ENCODE measurements at places on chromosomes 12 and 14. TPM values are rescaled to one million over a fixed set of nuclear protein-coding genes. Genes with fewer than 3 reads are reported as not detected.
A peak's percentile ranks its signal among the peaks of the same experiment; 100 is the strongest.

Gene CD69
- 3.3 TPM for total RNA-seq

Gene NTF3
- total RNA-seq: 3.5 TPM

DNA sequence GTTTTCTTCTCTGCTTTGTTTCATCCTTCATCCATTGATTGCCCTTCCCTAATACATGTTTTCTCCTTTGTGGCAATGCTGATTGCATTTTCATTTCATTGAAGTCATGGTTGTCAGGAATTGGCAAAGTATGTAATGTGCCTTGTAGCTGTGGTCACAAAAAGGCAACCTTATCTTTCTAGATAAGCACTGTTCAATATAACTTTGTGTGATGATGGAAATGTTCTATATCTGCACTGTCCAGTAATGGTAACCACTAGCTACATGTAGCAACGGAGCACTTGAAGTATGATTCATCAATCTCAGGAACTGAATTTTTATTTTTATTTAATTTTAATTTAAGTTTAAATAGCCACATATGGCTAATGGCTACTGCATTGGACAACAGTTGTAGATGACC is 79.8 kb downstream of the PCNX1 start:
- H3K27ac ChIP-seq: no peak overlapping the region
- no peaks in the 10 kb centered on the region for H3K36me3 ChIP-seq
- no peak for DNase-seq
- H3K27me3 ChIP-seq: no peaks in the 10 kb centered on the region

DNA sequence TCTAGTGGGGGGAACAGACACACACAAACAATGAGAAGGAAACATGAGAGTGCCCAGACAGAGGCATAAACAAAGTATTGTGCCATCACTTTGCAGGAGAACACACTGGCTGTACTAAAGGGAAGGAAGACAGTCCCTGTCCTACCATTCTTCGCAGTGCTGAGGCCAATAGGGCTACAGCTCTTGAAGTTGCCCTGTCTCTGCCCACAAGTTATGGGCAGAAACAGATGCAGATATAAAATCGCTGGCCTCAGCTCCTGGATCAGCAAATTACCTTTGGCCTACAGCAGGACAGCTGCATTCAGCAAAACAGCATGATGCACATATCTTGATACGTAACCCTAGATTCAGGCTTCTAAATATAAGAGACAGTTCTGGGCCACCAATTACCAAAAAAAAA is 23.0 kb upstream of the PRKAB1 start:
- H3K27ac ChIP-seq: no peak overlapping the region
- no peaks in the 10 kb centered on the region for H3K36me3 ChIP-seq
- H3K4me3 ChIP-seq: no peak overlapping the region
- no peak for DNase-seq

DNA sequence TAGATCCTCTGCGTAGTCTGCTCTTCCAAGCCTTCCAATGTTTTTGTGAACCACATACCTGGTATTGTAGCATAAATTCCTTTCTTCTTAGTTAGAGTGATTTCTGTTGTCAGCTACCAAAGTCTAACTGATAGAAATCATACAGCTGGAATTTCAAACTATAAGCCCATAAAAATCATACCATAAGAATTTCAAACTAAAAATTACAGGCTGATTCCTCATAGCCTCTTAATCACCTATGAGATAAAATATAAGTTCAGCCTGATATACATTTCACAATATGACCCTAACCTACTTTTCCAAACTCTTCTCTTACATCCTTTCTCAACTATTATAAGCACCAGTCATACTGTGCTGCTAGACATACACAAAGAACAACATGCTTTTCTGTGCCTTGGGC is 64.8 kb downstream of the PTHLH start:
- H3K27me3 ChIP-seq: no peaks in the 10 kb centered on the region
- no peak overlapping the region for H3K27ac ChIP-seq
- no peaks in the 10 kb centered on the region for H3K36me3 ChIP-seq
- no peaks in the 10 kb centered on the region for H3K4me1 ChIP-seq
- H3K4me3 ChIP-seq: no peak overlapping the region

GRCh38 chr14:64562436-64562835 is 12.7 kb downstream of the PPP1R36 start:
- no peaks in the 10 kb centered on the region for H3K27me3 ChIP-seq
- peaks cover 3% of the 10 kb centered on the region for H3K4me1 ChIP-seq
- no peak for DNase-seq
- H3K27ac ChIP-seq: no peak overlapping the region
- no peak overlapping the region for H3K4me3 ChIP-seq
- no peaks in the 10 kb centered on the region for H3K36me3 ChIP-seq

DNA sequence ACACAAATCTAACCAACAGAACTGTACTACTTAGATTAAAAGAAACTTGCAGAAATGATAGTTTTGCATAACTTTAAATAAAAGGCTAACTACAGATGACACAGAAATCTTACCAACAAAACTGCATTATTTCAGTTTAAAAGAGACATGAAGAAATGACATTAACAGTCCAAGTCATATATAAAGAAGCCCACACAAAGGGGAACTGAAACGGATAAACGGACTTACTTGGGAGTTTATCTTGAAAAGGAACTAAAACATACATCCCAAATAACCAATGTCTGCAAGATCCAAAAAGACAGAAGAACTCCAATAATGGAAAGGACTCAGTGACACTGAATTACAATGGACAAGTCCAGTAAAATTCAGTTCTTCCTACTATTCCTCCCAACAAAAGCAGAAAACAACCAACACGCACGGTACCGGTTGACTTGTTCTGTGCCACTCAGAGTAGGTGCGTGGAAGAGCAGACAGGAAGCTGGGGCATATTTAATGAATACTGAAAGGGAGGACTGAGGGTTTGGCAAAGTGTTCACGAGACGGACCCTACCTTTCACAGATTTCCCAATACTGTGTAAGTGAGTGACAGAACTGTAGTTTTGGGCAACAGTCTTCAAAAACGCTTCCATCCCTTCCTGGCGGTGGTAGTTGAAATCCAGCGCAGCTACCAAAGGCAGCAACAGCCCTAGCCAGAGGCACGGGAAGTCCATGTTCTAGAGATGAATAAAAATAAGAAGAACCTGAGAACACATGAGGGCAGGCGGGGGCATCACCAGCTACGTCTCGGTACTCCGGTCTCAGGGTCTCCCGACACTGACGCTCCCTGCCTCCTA is 627 bp downstream of the CPM start:
- DNase-seq: no peak
- no peaks in the 10 kb centered on the region for H3K4me1 ChIP-seq
- H3K36me3 ChIP-seq: no peaks in the 10 kb centered on the region
- no peaks in the 10 kb centered on the region for H3K27me3 ChIP-seq

DNA sequence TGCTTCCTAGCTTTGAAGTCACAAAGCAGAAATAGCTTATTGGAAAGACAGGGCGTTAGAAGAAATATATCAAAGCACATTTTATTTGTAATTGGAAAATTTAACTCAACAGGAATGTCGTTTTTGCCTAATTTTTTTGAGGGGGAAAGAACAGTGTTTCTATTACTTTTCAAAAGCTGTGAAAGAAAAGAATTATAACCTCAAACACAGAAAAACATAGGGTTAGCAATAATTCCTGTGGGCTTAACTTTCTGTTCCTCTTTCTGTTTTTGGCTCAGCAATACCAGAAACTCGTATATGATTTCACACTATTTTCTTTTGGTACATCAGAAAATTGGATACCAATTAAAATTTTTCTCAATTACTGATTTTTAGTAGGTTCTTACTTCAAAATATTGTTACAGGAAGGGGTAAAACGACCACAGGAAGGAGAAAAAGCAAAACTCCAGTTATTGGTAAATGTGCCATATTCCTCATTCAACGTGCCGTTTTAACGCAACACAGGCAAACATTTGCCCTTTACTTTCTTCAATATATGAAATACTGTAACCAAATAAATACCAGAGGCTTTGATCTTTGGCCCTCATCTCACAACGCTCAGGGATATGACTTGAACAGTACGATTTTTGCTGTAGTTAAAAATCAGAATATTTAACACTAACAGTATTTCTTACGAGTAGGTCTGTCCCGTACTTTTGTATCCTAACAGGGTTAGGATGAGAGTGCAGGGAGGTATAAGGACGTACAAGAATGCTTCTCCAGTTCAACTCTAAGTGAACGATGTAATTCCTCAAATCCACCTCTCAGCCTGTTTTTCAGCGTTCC is 1.3 kb upstream of the RNU6-7 start:
- no peaks in the 10 kb centered on the region for H3K36me3 ChIP-seq
- no peaks in the 10 kb centered on the region for H3K27me3 ChIP-seq
- H3K4me3 ChIP-seq: peak overlapping the region; percentile 59

DNA sequence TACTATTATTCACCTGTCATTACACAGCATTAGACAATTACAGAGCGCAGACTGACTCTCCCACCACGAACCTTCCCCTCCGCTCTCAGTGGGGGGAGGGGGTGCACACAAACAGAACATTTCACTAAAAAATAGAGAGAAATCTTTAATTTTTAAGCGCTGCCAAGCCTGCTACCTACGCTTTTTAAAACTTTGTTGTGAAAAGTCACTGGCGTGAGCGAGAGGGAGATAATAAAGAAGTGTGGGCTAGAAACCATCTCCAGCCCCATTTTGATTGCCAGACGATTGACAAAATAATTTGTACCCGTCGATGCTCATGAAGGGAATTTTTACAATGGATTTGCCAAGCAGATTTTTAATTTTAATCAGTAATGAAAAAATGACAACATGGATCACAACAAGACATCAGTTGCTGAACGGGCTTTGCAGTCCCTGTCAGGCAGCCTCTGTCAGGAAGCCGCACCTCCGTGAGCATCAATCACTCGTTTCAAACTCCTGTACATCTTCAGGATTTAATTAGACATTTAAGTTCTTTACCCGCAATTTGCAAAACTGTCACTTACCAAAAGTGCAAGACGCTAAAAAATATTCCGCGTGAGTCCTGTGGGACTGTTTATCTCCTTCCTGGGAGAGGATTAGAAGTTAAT is 209.1 kb downstream of the BCL11B start:
- no peaks in the 10 kb centered on the region for H3K36me3 ChIP-seq
- H3K4me1 ChIP-seq: no peaks in the 10 kb centered on the region
- no peak overlapping the region for H3K4me3 ChIP-seq
